ENCODE measurements at places on chromosomes 3 and 15. TPM values are rescaled to one million over a fixed set of nuclear protein-coding genes. Genes with fewer than 3 reads are reported as not detected.

DNA sequence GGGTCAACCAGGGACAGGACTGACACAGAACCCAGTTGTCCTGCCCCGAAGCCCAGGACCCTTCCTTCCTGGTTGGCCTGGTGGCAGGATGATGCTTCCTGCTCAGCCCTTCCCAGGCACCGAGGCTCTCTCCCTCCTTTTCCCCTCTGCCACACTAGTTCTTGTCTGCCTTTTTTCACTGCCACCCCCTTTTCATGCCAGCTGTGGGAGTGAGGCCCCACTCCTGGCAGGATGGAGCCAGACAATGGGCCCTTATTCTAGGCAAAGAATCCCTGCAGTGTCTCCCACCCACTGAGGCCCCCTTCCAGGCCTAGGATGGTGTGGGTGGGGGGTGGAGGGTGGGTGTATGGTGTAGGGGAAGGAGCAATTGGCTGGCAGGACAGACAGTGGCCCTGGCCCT lies 1.1 kb upstream of the SCAMP5 start:
- no peak for ATAC-seq

FSIP1 gene
- total RNA-seq = 10.0 TPM

ZNF662 gene
- total RNA-seq = 7.2 TPM

GRCh38 chr15:86016750-86017149 lies 62.9 kb upstream of the AGBL1 start:
- no peak for ATAC-seq

DNA sequence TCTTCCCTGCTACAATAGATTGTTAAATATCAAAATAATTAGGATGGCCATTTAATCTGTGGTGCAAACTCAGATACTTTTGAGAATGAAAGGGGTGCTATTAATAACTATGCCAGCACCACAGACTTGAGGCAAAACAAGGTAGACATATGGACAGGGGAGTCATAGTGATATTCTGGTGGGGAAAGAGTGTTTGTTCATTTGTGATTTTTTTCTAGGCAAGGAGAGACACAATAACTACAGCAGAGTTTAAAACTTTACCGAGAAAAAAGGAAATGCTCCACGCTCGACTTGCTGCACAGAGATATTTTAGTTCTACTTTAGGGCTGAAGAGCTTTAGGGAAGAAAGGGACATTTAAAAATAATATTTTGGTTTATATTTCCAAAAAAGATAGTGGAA lies 611.2 kb upstream of the GRM7 start:
- ATAC-seq = no peak

GRCh38 chr3:22980346-22980745 lies 222.8 kb upstream of the UBE2E2 start:
- no peak for ATAC-seq

DNA sequence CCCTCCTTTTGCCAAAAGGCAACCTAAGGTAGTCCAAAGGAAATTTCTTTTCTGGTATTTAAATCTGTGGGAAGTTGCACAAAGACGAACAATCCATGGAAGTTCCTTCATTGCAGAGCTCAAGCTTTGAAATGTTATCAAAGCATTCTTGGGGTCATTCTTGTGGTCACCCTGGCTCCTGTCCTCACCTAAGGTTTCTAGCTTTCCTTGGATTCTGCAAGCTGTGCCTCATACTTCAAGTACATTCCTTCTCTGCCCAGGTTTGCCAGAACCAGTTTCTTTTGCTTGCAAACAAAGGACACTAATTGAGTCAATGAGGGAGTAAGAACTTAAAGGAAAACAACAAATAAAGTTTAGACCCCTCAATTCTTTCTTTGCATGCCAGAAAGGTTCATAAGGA lies 329.8 kb upstream of the PDZRN3 start:
- no peak for ATAC-seq

- peak; percentile 24 for ATAC-seq
Measured at GRCh38 chr3:58800940-58801339, 134.4 kb upstream of the FAM3D start.

SLC12A1 gene
- total RNA-seq = 0.05 TPM

CX3CR1 gene
- not detected for total RNA-seq

ZIC4 gene
- 5.7 TPM for total RNA-seq

MESP2 gene
- total RNA-seq = 0.18 TPM

DNA sequence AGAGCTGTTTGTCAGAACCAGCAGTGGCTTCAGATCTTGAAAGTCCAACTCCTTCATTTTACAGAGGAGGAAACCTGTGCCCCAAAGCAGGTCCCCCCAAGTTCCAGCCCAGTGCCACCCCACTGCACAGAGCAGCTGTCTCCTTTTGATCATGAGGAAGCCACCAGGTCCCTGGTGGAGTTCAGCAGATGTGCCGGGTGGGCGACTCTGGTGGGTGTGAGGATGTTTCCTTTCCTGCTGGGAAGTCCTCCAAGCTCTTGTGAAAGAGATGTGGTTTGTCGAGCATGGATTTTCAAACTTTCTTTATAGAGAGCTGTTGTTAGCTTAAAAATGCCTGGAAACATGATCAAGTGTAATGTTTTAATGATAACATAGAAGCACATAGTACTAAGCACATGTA lies 52.0 kb downstream of the SMAD3 start:
- no peak for ATAC-seq

DNA sequence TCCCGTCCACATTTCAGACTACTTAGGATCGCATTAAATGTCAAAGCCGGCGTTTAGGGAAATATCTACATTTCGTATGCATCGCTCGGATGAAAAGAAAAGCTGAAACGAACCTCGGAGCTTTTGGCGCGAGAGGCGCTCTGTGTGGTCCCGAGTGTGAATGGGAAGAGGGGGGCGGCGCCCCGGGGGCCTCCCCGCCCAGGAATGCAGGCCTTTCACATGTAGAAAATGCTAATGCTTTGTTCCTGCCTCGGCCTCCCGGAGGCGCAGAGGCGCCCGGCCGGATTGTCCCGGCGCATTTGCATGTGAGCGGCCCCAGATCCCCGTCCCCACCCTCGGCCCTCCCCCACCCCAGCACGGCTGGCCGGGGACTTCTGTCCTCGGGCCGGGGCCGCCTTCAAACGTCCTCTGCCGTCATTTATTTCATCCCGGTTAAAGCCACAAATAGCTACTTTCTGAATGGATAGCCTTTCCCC lies 37.0 kb upstream of the TRIM71 start:
- peak; percentile 67 for ATAC-seq

GRCh38 chr3:140013220-140013619 lies 78.2 kb downstream of the CLSTN2 start:
- no peak for ATAC-seq

DNA sequence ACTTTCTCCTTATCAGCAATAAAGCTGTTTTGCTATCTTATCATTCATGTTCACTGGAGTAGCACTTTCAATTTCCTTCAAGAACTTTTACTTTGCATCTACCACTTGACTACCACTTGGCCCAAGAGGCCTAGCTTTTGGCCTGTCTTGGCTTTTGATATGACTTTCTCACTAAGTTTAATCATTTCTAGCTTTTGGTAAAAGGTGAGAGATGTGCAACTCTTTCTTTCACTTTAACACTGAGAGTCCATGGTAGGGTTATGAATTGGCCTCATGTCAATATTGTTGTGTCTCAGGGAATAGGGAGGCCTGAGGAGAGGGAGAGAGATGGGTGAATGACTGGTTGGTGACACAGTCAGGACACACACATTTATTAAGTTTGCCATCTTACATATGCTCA lies 31.0 kb upstream of the FAM3D start:
- no peak for ATAC-seq

DNA sequence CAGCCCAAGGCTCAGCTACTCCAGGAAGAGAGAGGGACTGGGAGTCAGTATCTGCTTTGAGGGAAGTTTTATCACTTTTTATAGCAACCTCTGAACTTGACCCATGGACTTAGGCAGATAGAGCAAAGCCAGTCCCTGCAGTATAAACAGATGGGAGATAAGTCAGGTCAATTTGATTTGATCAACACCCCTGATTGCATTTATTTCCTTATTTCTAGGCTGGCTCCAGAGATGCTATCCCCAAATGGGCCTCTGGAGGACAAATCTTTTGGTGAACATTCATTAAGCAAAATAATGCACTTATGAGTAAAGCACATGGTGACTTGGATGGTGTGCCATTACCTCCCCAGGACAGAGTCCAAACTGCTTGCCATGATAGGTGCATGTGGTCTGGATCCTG lies 8.9 kb upstream of the IDH3A start:
- no peak for ATAC-seq

DNA sequence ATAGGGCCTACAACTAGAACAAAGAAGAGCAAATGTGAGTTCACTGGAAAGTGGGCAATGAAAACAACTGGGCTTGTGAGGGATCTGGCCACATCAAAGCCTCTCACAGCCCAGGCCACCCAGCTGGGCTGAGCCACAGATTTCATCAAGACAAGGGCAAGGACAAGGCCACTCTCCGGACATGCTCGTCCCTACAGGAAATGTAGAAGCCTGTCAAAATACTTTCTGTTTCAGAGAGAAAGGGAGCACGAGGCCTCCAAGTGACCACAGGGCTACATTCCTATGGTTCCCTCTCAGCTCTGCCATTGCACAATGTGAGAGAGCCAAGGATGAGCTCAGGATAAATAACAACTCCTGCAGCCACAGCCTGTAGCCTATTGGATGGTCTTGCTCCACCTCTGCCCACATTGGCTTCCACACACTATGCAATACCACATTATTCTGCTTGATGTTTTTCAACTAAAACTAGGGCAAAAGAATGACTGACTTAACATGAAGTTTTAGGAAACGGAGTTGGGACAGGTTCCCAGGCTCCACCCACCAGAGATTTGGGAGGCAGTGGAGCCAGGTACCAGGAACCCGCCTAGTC lies 12.1 kb downstream of the TBC1D2B start:
- ATAC-seq = peak; percentile 22

SNX22 gene
- total RNA-seq = 2.5 TPM

- no peak for ATAC-seq
Measured at GRCh38 chr3:141379250-141379966, 11.1 kb downstream of the ZBTB38 start.

DNA sequence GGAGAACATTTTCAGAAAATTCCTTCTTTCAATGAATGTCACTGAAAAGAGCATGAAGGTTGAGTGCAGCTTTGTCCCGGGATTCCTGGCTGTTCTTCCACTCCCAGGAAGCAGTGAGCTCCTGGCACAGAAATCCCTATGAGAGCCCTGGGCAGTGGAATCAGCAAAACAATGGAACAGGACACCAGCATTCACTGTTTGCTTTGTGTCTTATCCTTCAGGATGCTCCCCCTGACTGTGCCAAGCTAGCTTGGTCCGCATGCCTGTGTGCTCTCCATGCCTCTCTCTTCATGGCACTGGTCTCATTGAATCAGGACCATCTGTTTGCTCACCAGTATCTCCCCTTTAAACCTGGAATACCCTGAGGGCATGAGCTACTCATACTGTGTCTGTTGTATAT lies 102.0 kb upstream of the GADL1 start:
- ATAC-seq = no peak

- ATAC-seq = no peak
Measured at GRCh38 chr15:78414621-78415250, 23.3 kb upstream of the IREB2 start.

GRCh38 chr3:151863611-151864010 lies 9.8 kb upstream of the SUCNR1 start:
- ATAC-seq = no peak

SLC30A4 gene
- 4.1 TPM for total RNA-seq

GRCh38 chr3:195171093-195171873 lies 99.7 kb downstream of the XXYLT1 start:
- ATAC-seq = no peak

TNFSF10 gene
- total RNA-seq = 0.19 TPM

LRRC2 gene
- 1.2 TPM for total RNA-seq

GRCh38 chr3:152977366-152977765 lies 142.4 kb downstream of the P2RY1 start:
- no peak for ATAC-seq

- ATAC-seq = peak; percentile 71
Measured at GRCh38 chr3:157499342-157499963, 3.8 kb downstream of the VEPH1 start.

DNA sequence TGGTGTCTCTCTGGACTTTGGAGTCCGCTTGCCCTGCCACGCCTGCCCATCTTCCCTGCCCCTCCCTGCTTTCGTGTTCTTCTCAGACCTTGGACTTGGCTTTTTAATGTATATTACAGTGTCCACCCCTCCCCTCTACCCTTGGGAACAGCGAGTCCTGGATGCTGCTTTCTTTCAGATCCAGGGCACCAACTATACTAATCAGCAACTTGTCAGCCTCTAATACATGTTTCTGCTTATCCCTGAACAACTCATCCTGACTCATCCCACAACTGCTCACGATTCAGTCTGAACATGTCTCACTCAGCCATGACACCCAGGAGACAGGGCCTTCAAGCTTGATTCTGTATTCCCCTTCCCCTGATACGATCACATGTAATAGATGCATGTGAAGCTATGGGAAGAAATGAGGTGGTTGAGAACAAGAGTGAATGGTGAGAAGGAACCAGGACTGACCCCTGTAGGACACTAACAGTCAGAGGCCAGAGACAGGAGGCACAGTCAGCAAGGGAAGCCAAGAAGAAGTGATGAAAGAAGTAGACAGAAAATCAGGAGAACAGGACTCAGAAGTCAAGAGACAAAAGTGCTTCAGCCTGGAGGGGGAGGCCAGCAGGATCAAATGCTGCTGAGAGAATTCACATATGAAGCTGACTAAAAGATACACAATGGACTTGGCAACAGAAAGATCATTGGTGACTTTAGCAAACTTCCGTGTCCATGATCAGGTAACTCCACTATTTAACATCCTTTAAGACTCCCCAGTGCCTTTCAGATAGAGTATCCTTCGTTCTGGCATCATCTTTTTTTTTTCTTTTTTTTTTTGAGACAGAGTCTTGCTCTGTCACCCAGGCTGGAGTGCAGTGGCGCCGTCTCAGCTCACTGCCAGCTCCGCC lies 35.4 kb downstream of the BCL2L10 start:
- no peak for ATAC-seq

RBM15B gene
- 24.7 TPM for total RNA-seq

DNA sequence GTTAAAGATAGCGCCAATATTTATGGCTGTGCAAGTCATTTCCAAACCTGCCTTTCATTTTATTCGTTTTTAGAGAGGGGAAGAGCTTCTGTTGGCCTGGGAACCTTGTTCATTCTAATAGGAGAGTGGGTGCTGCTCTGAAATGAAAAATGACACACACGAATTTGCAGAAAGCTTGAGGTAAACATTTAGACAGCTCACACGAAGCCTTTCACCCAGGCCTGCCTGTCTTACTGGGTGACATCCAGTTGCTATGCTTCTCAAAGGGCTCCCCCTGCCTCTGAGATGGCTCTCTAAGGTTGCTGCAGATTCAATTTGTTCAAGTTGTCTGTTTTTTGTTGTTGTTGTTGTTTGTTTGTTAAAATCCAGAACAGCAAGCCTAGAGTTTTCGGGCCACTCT lies 18.2 kb downstream of the PEX5L start:
- no peak for ATAC-seq

SI gene
- total RNA-seq = not detected

GRCh38 chr15:27771892-27772291 lies 327.2 kb downstream of the OCA2 start:
- ATAC-seq = no peak
